ENCODE measurements at places on chromosomes 5 and 9.

DNA sequence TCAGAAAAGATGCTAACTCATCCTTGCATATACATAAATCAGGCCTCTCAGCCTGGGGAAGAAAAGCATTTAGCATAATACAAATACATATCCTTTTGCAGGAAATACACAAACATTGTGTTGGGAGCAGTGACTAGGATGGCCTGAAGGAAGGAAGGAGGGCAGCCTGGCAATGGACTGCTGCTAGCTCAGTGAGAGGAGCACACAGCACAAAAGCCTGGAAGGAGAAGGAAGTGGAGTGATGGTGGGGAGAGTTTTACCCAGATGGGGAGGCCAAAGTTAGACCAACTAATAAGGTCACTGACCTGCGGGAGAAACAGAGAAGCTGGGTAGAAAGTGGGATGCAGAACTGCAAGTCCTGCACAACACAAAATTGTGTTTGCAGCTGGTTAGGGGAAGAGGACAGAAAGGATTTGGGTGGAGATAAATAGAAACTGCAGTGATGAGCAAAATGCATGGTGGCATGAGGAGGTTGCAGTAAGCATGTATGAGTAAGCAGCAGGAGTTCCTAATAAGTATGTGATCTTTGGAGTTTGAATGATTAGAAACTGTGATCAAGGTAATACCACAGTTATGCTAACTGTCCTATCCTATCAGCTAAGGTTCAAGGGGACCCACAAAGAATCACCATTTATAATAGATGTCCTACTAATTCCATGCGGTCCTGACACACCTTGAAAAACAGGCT lies 39.5 kb downstream of the SEMA6A start:
- DNase-seq: no peak

- no peak for DNase-seq
These were observed 33.5 kb upstream of the LPCAT1 start for GRCh38 chr5:1557114-1557873.

- DNase-seq: no peak
These were observed 38.5 kb downstream of the UBTD2 start for GRCh38 chr5:172245046-172245445.

DNA sequence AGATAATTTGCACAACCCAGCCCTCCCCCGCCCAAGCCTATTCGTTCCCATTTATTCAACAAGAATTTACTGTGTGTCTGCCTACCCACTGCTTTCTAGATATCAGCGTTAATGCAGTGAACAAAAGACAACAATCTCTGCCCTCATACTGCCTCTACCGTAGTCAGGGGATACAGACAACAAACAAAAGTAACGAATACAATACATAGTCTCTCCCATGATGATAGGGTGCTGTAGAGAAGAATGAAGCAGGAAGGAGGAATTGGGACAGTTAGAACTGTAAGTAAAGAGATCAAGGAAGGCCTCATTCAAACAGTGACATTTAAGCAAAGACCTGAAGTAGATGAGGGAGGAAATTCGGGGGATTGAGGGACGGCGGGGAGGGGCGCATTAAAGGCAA lies 1.7 kb downstream of the GFM2 start:
- DNase-seq: no peak

Data from urothelium cell line (cell line).